Activated CD8-positive, alpha-beta memory T cell treated with anti-CD3 and anti-CD28 coated beads for 4 hours (primary cell): ENCODE measurements at places on chromosomes 2 and 18.

- DNase-seq = no peak
Observed at GRCh38 chr18:23668731-23669130, 6.0 kb upstream of the ANKRD29 start.

GRCh38 chr2:190584980-190585661 is 50.6 kb upstream of the NEMP2 start:
- no peak for DNase-seq

DNA sequence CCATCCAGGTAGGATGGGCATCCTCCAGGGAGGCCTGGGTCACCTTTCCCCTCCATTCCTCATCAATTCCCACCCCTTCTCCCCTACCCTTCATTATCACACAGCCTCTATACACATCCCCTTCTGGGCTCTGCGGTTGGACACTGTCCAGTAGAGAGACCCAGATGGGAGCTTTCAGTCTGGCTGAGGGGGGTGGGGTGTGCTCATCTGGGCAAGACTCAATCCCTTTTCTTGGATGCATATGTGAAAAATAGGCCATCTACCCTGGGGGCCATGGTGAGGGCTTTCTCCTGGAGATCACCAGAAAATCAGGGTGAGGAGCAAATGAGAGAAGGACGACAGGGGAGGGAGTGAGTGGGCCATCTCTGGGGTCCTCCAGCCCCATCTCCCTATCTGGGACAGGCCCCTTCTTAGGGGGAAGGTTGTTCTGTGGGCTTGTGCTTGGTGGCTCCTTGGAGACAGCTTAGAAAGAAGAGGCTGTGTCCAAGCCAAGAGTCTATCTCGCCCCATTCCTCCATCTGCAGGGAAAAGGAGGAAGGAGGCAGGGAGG is 160.1 kb downstream of the DYSF start:
- no peak for DNase-seq

- DNase-seq = no peak
Observed at GRCh38 chr18:48132797-48133655, 202.6 kb upstream of the SMAD2 start.

- DNase-seq = no peak
Observed at GRCh38 chr2:220341014-220341413, 713.6 kb downstream of the SLC4A3 start.

GRCh38 chr2:149094217-149095015 is 55.9 kb downstream of the LYPD6B start:
- DNase-seq = no peak

DNA sequence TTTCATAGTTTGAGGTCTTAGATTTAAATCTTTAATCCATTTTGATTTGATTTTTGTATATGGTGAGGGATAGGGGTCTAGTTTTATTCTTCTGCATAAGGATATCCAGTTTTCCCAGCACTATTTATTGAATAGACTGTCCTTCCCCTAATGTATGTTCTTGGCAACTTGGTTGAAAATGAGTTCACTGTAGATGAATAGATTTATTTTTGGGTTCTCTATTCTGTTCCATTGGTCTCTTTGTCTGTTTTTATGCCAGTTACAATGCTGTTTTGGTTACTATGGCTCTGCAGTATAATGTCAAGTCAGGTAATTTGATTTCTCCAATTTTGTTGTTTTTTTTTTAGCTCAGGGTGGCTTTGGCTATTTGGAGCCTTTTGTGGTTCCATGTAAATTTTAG is 5.9 kb downstream of the FAM171B start:
- no peak for DNase-seq

DNA sequence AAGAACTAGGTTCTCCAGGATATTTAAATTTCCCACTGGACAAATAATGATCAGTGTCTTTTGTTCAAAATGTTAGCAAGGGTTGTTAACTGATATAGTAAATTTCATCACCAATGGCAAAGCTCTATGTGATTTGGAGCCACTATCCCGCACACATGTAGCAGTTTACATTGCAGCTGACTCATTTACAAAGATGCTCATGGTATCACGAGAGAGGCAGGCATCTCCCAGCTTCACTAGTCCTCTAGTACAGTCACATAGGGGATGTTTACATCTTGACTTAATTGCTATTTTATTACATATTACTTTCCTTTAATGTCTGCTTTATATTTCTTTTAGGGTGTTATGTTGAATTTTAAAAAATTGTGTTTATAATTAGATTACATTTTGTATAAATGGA is 30.7 kb downstream of the KCNE4 start:
- no peak for DNase-seq

GRCh38 chr2:66058675-66059074 is 376.2 kb upstream of the MEIS1 start:
- DNase-seq = no peak

DNA sequence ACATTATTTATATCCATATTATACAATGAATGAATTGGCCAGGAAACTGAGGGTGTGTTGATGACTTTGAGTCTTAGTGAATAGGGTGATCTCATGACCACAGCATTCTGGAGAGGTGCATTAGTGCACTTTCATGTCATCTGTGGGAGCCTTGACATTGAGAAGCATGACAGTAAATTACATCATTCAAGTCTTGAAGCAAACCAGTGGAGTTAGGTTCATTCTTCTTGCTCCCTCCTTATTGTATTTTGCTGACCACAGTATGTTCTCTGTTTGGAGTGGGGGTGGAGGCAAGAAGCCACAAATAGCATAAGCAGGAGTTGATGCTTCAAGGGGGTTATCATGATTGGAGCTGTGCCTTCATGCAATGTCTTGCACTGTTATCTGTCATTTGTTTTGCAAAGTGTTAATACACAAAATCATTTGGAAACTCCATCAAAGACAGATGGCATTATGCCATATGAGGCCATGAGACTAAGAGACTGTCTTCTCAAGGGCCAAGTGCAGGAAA is 680.2 kb downstream of the NYAP2 start:
- no peak for DNase-seq

DNA sequence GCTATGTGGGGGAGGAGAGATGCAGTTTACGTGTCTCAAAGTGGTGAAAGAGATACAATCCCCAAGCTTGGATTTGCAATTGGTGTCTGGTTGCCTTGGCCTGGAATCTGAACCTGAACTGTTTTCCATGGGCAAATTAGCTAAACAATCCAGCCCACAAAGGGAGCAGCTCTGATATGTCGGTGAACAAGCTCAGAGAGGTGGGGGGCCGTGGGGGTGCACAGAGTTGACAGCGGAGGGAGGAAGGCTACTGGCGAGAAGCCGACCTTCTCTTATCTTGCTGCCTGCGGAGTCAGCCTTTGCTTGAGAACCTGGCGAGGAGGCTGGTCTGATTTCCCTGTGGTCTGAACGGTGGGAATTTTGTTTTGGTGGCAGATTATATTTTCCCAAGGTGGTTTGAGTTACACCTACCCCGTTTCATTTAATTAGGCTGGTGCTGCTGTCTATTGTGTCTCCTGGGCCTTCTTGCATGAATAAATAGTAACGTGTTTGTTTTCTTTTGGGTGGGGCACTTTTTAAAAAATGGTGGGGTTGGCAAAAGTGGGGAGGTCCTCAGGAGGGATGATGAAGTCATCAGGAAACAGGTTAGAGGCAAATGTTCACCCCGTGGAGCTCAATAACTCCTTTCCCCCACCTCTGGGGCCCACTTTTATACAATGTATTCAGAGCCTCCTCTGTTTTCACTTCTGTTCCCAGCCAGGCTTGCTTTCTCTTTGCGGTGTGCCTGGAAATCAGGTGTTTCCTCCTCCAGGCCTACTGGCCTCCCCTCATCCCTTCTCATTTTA is 80.9 kb upstream of the IGFBP5 start:
- DNase-seq = no peak

DNA sequence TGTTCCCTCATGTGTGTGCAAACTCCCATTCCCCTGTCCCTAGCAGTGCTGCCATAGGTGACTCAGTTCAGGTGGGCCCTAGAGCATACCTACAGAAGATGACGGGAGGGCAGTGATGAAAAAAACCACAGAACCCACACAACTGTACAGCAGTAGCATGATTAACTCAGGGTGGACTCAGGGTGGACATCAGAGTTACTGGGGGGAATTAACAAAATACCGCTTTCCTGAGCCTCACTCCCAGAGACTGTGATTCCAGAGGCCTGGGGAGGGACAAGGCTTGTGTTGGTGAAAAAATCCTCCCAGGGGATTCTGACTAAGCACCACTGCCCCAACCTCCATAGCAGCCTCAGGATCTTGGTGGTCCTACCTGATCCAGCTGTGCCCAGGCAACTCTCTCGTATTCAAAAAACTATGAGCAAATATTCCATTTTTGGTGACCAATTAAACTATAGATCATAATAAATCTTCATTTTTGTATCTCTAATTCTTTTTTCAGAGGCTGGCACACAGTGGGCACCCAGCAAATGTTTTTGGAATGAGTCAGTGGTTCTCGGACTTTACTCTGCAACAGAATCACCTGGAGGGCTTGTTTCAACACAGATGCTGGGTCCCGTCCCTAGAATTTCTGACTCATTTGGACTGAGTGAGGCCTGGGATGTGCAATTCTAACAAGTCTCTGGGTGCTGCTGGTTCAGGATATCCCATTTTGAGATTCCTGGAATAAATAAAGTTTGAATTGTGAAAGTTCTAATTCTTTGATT is 84.1 kb upstream of the NABP1 start:
- no peak for DNase-seq

GRCh38 chr2:35526741-35527140 is 828.8 kb upstream of the CRIM1 start:
- no peak for DNase-seq

GRCh38 chr2:100560216-100560830 is 2.5 kb upstream of the PDCL3 start:
- DNase-seq = no peak

DNA sequence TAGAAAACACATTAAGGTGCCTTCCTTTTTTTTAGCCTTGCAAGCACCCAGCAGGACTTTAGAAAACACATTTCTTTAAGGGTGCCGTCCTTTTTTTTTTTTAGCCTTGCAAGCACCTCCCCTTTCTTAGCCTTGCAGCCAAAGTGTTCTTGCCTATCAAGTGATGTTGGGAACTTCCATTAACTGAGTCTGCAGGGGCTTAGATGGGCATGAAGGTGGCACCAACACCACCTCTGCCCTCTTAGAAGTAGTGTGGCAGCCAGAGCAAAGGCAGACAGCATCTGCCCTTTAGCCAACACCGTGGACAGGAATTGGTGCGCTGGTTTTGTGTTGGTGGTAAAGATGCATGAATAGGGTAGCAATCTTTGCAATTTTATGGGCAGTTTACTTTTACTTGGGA is 211.6 kb upstream of the SP5 start:
- no peak for DNase-seq

DNA sequence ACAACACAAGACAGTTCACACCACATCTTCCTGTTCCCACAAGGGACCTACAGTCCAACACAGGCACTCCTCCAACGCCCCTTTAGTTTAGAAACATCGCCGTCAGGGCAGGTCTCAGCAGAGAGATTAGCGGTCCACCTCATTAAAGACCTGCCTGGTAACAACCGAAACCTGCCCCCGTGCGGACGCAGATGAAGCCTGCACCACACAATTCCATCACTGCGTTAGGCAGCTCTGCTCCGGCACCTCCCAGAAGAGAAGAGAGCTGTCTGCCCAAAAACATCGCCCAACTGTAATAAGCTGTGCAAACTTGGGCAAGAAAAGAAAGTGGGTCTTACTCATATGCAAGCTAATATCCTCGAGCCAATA is 32.7 kb downstream of the ZNF516 start:
- no peak for DNase-seq

GRCh38 chr2:46545015-46545839 is 65.9 kb downstream of the TMEM247 start:
- DNase-seq = no peak

GRCh38 chr2:38390947-38391346 is 13.9 kb upstream of the ATL2 start:
- DNase-seq = no peak

- no peak for DNase-seq
Observed at GRCh38 chr2:211144078-211144477, 587.7 kb downstream of the CPS1 start.

DNA sequence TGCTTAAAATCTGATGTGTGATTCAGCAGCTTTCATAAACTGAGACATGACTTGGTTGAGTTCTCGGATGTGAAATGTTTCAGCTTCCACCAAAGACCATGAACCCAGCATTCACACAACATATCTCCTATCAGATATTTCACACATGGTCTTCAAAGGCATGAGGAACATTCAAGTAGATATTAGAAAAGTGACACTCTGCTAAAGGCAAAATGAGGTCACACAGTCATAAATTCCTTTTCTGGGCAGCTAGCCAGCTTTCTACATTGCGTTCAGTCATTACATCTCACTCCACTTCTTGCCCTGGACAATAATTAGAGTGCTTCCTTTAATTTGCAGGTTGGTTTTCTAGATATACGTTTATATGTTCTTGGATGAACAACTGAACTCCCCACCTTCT is 96.7 kb downstream of the GAREM1 start:
- DNase-seq = no peak

DNA sequence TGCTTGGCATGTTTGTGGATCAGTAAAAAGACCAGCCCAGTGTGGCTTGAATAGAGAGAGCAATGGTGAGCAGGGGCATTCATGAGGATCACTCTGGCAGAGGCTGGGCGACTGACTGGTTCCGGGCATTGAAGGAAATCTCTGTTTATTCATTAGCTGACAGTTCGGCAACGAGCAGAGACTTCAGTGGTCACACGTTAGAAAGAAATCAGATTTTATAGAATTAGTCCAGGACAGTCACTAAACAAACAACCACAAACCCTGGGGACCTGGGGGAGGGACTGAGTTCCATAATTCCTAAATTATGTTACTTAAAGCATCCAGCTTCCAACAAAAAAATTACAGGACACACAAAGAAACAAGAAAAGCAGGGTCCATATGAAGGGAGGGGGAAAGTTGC is 72.5 kb downstream of the NOL10 start:
- no peak for DNase-seq

- no peak for DNase-seq
Observed at GRCh38 chr2:199836943-199837342, 14.0 kb downstream of the FTCDNL1 start.

- DNase-seq = no peak
Observed at GRCh38 chr2:154455866-154456265, 242.6 kb upstream of the KCNJ3 start.

DNA sequence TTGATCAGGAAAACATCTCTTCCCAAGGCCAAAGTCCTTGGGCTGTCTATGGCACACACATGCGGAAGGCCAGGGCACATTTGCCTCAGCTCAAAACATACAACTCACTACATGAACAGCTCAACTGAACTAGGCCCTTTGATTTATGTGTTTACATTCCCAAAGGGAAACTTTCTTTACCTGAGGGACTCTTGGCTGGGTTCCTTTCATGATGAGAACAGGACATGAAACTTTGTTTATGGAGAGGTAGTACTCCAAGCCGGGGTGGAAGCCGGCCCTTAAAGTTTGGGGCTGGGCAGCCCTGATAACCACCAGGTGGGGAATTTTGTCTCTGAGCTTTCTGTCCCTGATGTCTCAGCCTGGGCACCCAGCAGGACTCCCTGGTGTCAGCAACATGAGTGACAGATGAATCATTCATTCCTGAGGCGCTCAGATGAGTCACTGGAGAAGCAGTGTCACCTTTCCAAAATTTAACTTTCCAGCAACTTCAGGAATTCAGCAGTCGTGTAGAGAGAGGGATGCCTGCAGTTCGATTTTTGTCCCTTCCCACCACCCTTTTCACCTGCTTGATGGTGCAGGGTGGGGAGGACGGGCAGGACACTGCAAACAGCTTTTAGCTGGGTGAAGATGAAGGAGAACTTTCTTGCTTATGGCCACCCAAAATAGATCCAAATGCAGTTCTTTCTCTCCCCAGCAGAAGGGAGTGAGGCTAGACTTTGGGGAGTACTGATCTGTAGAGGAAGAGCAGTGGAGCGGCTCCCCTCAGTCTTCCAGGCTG is 331.6 kb downstream of the DYSF start:
- no peak for DNase-seq
